Daoy (cell line): ENCODE measurements at places on chromosomes 3 and 15. TPM values are rescaled to one million over a fixed set of nuclear protein-coding genes. Genes with fewer than 3 reads are reported as not detected.

DNA sequence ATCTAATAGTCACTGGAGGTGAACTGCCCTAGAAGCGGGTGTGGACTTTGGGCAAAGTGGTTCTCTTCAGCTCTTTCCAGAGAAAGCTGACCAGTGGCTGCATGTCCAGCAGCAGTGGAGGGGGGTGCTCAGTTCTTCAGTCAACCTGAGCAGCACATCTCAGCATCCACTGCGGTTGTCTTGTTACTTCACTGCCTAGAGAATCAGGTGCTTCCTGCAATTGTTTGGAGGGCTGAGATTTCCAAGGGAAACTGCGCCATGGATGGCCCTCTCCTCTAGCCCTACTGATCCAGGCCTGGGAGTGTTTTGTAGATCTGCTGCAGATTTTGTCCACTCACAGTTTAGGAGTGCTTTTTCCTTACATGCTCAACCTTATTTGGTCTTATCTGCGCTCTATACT lies 65.6 kb upstream of the CFAP161 start:
- DNase-seq = no peak

DNA sequence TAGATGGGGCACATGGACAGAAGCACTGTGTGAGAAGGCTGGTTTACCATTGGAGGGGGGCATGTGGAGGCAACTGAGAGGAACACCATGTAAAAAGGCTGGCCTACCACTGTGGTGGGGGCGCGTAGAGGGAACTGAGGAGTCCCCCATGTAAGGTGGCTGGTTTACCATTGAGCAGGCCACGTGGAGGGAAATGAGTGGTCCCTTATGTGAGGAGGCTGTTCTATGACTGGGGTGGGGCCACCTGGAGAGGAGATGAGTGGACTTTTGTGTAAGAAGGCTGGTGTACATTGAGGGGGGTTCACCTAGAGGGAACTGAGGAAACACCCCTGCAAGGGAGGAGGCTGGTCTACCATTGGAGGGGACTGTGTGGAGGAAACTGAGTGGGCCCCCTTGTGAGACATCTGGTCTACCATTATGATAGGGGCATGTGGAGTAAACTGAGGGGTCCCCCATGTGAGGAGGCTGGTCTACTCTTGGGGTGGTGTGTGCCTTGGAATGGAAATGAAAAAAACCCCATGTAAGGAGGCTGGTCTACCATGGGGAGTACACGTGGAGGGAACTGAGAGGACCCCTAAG lies 156.9 kb downstream of the FBLN2 start:
- no peak for DNase-seq

DNA sequence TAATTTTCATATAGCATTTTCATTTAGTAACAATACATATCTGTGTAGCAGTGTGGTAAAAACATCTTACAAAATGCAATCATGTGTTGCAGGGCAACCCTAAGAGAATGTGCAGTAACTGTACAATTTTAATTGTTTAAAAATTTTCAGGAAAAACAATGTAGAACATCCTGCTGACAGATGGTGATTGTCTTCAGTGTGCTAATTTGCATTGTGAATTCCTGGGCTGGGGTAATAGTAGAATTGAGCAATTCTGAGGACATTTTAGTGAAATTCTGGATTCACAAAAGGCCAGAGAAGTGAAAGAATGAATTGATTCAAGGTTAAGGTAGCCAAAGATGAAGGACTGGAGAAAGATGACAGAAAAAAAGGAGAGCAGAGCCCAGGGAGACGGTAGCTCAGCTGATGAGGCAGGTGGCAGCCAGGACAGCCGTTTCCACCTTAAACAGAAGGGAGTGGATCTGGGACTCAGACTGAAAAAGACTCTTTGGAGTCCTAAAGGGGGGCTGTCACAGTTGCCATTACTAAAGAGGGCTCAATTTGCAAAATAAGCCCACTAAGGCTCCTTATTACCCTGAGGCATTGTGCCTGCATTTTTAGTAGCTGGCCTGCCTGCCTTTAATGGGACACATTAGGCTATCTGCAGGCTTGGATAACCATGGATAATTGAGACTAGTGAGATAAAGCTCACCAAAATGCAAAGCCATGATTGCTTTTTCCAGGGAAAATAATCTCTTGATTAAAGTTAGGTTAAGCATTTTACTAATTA lies 8.6 kb downstream of the MAP3K13 start:
- DNase-seq = no peak

Gene RHOV
- 0.15 and 0.23 TPM in 2 replicates for total RNA-seq

GRCh38 chr15:33907326-33907725 lies 61.0 kb upstream of the CHRM5 start:
- no peak for DNase-seq

Gene KIF15
- total RNA-seq = 20.4 and 38.3 TPM in 2 replicates

Gene RAB7A
- total RNA-seq = 42.7 and 49.5 TPM in 2 replicates

- DNase-seq = peak; percentile 83
Measured at GRCh38 chr15:29676961-29677402, 145.3 kb downstream of the TJP1 start.

GRCh38 chr3:52801839-52802238 lies 7.2 kb downstream of the ITIH3 start:
- no peak for DNase-seq

DNA sequence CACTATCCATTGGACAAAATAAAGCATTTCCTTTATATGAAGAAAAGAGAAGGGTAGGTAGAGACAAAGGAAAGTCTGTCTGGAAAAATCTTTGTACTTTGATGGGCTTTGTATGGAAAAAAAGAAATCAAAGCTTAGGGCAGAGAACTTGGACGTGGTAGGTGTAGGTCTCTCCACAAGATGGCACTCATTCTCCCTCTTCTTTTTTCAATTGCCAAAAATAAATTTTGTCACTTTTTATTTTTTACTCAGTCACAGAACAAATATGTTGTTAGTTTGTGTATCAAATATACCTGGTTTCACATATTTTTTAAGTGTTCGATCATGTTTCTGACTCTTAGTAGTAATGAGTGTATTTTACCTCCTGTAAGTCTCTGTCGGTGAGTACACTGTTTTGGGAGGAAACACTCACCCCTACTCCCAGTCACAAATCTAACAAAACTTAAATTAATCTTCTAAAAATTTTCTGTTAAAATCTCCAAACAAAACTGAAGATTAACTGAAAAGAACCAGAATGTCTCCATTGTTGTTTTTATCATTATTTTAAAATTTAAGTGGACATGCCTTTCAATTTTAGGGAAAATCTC lies 415.8 kb upstream of the GOLIM4 start:
- peak; percentile 9 for DNase-seq

GRCh38 chr3:23475446-23475845 lies 272.3 kb downstream of the UBE2E2 start:
- DNase-seq = no peak

GRCh38 chr3:132925256-132925930 lies 112.8 kb upstream of the TMEM108 start:
- DNase-seq = no peak

Gene CD80
- total RNA-seq = not detected in 2 replicates

GRCh38 chr3:76514836-76515235 lies 525.1 kb upstream of the ROBO2 start:
- DNase-seq = no peak

Gene NR1I2
- 1.0 and 1.3 TPM in 2 replicates for total RNA-seq

DNA sequence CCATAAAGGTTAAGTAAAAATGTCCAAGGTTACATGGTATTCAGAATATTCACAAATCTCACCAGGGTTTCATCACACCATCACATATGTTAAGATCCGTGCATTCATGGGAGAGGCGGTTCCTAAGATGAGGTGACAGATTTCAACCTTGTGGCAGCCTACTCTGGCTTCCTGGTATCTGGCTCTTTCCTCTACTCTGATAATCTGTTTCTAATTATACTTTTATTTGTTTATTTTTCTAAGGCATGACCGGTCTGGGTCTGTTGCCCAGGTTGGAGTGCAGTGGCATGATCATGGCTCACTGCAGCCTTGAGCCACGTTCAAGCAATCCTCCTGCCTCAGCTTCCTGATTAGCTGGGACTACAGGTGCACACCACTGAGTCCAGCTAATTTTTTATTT lies 34.4 kb downstream of the RAF1 start:
- peak; percentile 34 for DNase-seq

Gene SEMA3F
- total RNA-seq = 0.51 and 1.4 TPM in 2 replicates

Gene FEZF2
- not detected in 2 replicates for total RNA-seq

DNA sequence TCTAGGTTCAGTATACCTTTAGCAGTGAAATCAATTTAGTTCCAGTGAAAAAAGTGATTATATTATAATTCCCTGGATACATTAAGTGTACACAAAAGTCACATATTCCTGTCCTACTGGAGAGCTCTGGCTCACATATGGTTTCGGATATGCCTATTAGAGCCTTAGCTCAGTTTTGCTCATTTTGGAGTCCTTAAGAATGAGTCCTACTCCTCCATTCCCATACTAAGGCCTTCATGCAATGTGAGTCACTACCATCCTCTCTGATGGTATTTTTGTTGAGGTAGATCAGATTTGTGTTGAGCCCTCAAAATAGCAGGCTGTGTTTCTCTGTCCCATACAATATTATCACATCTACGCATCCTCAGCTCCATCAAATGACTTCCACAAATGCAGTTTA lies 294.2 kb upstream of the COL8A1 start:
- DNase-seq = no peak
